GM12864 (cell line): ENCODE measurements at places on chromosomes 11 and 22.

GRCh38 chr11:44028816-44029506 is 18.8 kb upstream of the ACCSL start:
- DNase-seq, result no peak

- no peak for DNase-seq
Observed at GRCh38 chr22:32830473-32830872, 29.0 kb downstream of the TIMP3 start.

GRCh38 chr22:47194476-47195155 is 432.2 kb downstream of the TBC1D22A start:
- no peak for DNase-seq

GRCh38 chr11:95306801-95307200 is 75.8 kb upstream of the SESN3 start:
- DNase-seq, result no peak

DNA sequence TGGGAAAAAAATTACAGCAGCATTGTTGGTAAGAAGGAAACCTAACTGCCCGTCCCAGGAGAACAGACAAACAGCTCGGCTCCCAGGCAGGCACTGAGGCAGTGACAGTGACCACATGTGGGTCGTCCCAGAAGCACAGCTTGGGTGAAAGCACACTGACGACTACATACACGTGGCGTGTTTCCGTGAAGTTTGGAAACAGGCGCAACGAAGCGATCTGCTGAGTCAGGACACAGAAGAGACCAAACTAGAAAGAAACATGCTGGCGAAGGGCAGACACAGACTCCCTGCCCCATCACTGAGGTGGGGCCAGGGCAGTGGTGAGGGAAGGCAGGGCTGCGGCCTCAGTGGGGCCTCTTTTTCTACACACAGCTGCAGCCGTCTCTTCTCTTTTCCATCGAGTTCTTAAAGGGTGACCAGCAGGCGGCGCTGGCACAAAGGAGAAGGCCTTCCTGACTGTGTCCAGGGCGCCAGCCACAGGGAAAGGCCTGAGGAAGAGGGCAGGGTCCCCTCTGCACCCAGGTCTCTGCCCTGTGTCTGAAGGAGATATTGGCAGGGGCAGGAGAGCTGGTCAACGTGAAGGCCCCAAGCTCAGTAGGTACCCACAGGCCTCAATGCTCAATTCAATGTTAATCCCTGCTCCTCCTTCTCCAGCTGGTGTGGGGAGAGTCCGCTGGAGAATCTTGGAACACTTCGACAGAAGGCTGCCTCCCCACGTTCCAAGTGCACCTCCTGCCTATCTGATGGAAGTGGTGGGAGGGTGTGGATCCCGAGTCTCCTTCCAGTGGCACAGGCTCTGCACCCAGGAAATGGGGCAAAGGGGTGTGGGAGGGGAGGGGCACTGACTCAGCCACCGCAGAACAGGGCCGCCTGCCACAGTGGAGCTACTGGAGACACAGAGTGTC is 19.9 kb downstream of the CARS1 start:
- DNase-seq, result no peak

DNA sequence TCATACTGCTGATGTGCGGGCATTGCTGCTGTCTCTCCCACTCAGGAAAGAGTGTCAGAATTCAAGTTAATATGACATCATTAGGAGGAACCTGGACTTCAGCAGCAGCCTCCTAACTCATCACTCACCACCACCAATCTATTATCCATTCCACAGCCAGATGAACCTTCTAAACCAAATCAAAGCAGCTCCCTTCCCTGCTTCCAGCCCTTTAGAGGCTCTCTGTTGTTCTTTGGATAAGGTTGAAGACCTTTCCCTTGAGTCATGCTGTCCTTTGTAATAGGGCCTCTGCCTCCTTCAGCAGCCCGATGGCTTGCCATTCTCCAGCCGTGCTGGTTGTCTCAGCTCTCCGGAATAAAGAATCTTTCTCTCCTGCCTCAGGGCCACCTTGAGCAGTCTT is 301.3 kb downstream of the DDX10 start:
- no peak for DNase-seq

DNA sequence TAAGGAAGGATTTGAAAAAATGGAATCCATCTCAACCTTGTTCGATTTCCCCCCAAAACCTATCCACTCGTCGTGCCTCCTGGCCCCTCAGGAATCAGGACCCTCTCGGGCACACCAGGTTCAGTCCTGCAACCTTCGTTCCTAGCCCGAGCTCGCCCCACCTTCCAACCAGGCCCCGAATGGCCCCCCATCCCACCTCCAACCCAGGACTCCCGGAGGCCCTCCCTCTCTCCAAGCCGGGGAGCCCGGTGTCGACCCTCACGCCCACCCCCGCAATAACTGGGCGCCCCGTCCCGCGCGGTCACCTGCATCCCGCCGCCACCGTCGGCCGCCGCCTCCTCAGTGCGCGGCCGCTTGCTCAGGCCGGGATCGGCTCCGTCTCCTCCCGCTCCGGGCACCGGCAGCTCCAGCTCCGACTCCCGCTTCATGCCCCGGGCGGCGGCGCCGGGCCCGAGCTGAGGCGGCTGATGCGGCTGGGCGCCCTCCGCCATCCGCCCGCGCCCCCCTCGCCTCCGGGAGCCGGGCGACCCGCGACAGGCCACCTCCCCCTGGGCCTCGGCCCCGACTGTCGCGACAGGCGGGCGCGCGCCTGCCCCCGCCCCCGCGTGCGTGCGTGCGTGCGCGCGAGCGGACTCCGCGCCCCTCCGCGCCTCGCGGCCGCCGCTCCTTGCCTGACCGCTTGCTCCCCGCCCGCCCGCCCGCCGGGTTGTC is 534 bp downstream of the RBFOX2 start:
- DNase-seq, result no peak

DNA sequence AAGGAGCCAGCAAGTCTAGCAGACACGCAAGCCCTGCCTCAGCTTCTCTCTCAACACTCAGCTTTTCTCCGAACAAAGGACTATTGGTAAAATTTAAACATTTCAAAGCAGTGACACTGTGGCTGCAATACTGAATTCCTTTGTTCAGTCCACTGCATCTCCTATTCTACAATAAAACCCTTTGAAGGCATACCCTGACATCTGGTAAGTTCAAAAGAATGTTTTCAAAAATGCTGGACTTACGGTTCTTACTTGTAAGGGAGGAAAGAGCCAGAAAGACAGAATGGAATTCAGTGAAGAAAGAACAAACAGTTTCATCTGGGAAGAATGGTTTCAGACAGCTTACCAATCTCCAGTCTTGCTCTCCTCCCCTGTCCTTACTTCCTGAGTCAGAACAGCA is 12.7 kb upstream of the OR8K1 start:
- no peak for DNase-seq

GRCh38 chr11:11961399-11962028 is 46.9 kb downstream of the DKK3 start:
- DNase-seq, result no peak

DNA sequence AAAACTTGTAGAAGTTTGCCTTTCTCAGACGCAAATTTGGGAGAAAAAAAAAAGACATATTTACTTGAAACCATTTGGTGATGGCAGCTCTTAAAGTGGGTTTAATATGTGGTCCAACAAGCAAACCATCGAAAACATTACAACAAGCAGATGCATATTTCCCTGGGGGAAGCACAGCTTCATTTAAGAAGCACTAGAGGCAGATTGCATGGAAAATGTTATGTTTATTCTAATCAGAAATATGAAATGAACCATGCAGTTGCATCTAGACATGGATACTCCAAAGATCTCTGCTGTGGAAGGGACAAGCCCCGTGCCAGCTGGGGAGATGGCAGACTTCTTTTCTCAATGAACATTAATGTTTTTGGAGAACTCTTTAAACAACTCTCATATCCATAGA is 57.4 kb upstream of the PARVA start:
- no peak for DNase-seq

- no peak for DNase-seq
Observed at GRCh38 chr11:67413266-67413849, 2.1 kb upstream of the CARNS1 start.

GRCh38 chr22:21044931-21045584 is 688 bp upstream of the LRRC74B start:
- no peak for DNase-seq

DNA sequence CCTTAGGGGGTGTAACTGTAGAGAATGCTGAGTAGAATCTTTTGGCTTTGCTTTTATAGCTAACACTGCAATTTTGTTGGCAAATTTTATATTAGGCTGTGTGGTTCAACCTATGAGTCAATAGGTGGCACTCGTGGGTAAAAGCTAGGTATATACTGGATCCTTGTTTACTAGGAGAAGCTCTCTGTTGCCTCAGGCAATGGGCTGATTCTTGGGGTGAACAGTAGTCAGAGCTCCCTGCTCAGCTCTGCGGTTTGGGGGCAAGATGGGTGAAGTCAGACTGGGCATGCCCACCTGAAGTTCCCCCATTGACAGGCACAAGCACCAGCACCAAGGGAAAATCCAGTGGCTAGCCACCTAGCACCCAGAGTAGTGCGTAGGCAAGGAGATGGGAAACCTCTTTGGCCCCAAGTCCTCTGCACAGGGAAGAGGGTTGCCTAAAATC is 238.7 kb downstream of the FAM181B start:
- DNase-seq, result no peak

DNA sequence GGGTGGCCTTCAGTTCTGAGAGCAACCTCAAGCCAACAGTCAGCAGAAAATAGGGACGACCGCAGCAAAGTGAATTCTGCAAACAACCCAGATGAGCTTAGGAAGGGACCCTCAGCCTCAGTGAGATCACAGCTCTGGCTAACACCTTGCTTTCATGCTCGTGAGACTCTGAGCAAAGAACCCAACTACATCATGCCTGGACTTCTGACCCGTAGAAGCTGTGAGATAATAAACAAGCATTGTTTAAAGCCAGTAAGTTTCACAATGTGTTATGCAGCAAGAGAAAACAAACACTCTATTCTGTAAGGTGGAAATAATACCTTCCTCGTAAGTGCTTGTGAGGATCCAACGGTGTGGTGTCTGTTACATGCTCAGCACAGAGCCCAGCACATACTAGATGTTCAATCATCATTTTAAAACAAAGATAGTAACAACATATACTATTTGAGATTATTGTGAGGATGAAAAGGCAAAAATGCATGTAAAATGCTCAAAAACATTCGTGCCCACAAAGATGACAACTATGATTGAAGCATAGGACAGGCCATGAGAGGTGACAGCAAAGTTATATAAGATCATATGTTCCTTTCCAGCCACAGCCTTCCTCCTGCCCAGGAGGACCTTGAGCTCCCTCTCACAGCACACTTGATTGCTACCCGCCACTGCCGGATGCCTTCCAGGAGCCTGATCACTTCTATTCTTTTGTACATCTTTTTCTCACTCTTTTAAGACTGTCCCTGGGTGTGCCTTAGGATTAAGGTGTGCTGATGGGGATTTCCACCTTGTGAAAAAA is 433.3 kb downstream of the BUD13 start:
- no peak for DNase-seq
